Esophagus squamous epithelium (tissue), 5 donors: ENCODE measurements at places on chromosomes 6 and 20.

GRCh38 chr6:121770943-121771342 is 335.5 kb downstream of the GJA1 start:
- DNase-seq = no peak

DNA sequence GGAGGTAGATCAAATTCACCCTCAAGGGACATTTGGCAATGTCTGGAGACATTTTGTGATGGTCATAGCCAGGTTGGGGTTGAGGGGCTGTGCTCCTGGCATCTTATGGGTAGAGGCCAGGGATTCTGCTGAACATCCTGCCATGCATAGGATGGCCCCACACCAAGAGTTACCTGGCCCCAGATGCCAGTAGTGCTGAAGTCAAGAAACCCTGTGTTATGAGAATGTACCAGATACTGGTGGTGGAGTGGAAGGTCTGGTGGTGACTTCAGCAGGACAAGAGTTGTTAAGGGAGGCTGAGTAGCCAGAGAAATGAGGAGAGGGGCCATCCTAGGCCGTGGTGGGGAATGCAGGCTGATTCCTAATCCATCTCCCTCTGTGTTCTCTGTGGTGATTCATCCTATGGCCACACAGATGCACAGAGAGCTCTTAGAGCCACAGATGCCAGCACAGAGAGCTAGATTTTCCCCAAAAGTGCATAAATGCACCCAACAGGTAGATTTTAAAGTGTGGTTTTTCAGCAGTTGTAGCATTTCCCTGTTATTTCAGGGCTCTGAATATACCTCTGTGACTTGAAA is 43.6 kb downstream of the CDYL start:
- no peak for DNase-seq

DNA sequence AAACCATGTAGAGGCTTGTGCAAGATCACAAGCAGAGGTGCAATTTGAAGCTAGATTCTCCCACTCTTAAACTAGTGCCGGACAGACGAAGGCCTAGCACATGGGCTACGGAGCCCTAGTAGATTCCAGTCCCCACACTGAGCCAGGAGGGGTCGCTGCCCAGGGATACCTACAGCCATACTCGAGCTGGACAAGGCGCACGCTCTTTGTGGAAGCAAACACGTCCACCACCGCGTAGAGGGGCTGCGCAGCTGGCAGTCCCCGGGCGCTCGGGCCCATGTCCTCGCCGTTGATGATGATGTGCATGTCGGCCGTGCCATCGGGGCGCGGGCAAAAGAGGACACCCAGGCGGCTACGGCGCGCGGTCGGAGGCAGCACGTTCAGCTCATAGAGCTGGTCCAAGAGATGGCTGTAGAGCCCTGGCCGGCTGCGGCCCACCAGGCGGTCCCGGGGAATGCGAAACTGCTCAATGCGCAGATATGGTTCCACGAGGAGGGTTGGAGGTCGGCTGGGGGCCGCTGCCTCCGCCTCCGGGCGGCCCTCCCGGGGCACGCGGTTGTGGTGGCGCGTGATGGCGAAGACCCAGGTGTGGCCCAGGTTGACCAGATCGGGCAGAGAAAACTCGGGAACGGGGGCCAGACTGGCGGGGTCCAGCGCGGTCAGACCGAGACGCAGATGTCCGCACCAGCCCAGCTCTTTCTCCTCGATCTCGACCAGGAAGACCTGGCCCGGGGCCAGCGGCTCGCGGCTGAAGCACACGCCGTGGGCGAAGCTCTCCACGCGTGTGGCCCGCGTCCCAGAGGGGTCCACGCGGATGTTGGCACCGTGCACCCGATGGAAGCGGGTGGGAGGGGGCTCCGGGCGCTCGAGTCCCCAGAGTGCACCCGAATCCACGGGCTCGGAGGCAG is 677 bp downstream of the NEURL2 start:
- DNase-seq = no peak

- DNase-seq = no peak
Measured at GRCh38 chr20:49851231-49851705, 38.6 kb downstream of the SLC9A8 start.

GRCh38 chr20:4726710-4727397 is 5.1 kb downstream of the PRND start:
- no peak for DNase-seq

DNA sequence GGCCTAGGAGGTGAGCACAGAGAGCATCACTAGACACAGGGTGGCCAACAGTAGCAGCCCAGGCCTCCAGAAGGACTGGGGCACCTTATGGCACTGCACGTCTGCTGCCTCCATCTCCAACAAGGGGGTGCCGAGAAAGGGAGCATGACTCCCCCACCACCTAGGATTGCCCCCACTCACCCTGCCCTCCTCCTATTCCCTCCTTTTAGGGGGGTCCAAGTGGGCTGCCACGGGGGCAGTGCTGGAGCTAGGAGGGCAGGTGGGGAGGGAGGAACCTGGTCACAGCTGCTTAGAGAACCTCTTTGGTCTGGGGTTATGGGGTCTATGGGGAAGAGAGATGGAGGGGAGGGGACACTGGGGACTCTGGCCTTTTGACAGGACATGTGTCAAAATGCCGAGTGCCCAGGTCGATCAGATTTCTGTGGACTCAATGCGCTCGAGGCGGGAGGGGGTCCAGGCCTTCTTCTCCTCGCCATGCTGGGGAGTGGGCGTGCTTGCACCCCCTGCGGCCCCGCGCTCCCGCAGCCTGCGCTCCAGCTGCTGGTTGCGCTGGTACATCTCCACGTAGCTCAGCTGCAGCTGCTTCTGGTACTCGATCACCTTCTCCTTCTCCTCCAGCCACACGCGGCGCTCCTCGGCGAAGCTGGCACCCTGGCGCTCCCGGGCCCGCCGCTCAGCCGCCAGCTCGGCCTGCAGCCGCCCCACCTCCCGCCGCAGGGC is 4.5 kb upstream of the FASTKD5 start:
- no peak for DNase-seq

DNA sequence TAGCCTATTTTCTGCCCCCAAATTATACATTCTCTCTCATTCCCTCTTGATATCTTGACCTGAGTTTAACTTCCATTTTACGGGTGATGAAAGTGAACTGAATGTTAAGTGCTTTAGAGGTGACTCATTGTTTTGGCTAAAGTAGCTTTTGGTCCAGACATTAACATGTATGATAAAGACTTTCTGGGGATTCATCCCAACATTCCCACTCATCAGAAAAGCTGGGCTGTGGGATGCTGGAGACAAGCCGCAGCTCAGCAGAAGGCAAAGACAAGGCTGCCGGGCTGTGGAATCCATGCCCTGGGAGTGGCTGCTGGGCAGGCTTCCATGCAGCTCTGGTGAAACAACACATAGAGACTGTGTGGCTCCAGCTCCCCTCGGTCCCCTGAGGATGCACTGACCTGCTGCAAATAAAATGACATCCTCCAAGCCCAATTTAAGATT is 89.9 kb upstream of the SYNDIG1 start:
- no peak for DNase-seq

DNA sequence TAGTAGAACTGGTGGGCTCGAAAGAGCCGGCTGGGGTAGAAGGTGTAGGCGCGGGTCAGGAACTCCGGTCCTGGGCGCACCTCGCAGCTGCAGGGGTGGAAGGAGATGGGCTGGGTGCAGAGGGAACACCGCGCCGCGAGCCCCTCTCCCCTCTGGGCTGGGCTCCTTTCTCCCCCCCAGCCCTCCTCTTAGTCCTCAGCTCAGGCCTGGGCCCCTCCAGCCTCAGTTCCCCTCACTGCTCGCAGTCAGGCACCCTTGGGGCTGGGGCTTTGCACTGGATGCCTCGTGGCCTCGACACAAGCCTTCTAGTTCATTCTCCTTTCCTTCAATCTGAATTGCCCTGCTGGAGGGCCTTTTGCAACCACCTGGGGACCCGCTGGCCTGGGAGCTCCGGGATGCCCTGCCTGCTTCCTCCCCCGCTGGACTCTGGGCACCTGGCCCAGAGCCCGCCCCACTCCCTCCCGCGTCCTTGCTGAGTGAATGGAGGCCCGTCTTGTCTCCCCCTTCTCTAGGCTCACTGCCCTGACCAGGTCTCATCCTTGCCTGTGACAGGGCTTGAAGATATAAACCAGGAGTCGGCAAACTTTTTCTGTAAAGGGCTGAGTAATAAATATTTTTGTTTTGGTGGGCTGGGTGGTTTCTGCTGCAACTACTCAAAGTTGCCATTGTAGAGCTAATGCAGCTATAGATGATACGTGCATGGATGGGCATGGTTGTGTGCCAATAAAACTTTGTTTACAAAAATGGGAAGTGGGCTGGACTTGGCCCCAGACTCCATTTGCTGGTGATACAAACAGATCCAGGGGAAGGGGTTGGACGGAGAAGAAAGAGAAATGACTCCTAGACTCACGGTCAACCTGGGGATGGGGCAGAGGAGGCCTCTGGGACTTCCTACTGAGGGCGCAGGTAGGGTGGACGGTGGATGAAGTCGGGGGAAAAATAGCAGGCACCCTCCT is 47.3 kb downstream of the APCDD1L start:
- DNase-seq = no peak

DNA sequence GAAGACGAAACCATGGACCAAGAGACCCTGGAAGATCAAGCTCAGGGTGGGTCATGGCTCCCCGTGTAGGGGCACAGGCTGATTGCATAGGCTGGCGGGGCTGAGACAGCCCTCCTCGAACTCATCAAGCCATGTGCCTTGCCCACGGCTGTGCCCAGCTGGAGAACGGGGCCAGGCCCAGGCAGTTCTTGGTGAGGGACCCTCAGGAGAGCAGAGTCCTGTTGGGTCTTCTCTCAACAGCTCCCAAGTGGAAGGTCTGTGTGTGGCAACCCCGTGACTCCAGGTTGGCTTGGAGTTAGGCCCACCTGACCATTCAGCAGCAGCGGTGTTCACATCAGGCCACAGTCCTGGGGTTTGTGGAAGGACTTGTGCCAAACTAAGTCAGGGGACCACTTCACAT is 276.5 kb downstream of the QKI start:
- no peak for DNase-seq

- DNase-seq = no peak
Measured at GRCh38 chr6:33426590-33427511, 7.0 kb downstream of the SYNGAP1 start.

DNA sequence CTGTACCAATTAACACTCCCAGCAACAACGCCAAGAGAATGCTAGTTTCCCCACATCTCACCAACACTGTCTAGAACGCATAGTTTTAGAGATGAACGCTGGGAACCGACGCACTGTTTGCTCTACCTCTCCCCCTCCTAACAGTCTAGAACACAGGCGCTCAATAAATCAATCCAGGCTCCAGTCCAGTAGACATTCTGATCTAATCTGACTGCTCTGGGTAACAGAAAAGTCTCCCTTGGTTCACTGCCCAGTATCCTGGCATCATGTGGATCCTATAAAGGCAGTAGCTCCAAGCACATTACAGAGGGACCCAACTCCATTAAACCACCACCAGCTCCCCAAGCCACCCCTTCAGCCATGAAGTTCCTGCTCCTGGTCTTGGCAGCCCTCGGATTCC is at the start of gene DEFB132:
Gene DEFB132 (plus strand): TSS at position 306 of the 400 bp plus-strand sequence. CDS start 55 bp downstream, at position 361.
- DNase-seq = no peak

- DNase-seq = no peak
Measured at GRCh38 chr6:34094474-34095135, 51.3 kb downstream of the GRM4 start.

- no peak for DNase-seq
Measured at GRCh38 chr20:55935448-55936208, 69.7 kb downstream of the CBLN4 start.

DNA sequence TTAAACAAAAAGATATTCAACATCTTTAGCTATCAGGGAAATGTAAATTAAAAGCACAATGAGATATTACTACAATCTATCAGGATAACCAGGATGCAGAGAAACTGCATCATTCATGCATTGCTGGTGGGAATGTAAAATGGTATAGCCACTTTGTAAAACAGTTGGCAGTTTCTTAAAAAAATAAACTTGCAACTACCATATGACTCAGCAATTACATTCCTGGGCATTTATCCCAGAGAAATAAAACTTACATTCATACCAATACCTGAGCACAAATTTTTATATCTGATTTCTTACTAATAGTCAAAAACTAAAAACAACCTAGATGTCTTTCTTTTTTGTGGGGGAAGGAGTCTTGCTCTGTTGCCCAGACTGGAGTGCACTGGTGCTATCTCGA is 190.3 kb upstream of the TAB2 start:
- DNase-seq = no peak

DNA sequence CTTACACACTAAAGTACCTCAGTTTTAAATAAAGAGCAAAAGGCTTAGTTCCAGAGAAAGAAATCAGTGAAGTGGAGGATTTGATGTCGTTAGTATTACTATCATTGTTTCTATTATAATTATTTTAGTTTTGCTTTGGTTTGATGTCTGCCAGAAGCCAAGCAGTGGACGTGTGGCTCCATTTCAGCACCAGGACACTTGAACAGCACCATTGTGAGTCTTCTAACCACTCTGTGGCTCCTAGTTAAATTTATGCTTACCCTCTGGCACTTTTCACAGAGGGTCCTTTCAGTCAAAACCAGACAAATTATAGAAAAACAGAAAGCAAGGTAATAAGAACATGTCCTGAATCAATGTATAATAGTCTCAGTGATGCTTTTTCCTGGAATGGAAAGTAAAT is 3.4 kb downstream of the COL9A1 start:
- DNase-seq = no peak

DNA sequence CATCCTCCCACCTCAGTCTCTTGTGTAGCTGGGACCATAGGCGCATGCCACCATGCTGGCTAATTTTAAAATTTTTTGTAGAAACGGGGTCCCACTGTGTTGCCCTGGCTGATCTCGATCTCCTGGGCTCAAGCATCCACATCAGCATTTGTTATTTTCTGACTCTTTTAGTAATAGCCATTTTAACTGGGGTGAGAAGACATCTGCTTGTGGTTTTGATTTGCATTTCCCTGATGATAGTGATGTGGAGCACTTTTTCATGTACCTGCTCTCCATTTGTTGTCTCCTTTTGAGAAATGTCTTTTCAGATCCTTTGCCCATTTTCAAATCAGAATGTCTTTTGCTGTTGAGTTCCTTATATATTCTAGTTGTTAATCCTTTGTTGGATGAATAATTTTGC is 22.2 kb upstream of the TULP4 start:
- no peak for DNase-seq

DNA sequence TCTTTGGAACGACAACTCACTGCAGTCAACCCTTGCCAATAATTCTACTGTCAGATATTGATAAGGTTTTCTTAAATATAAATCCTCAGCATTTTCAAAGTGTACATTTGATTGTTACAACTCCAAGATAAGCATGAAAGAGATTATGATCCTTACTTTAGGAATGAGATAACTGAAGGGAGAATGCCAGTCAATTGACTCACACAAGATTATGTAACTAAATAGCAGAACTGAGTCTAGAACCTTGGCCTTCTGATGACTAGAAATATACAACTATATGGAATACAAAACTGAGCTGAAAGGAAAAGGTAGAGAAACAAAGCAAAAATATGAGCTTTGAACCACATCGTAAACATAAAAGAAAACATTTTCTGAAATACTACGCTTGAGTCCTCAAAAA is 26.9 kb upstream of the STXBP5 start:
- DNase-seq = no peak

GRCh38 chr6:30844118-30844535 is 40.2 kb upstream of the DDR1 start:
- DNase-seq = no peak

- DNase-seq = no peak
Measured at GRCh38 chr6:98808541-98809210, 25.7 kb upstream of the POU3F2 start.

- DNase-seq = no peak
Measured at GRCh38 chr20:17688965-17689364, 6.9 kb upstream of the RRBP1 start.
